ENCODE measurements at places on chromosomes 13 and 19.
A peak's percentile ranks its signal among the peaks of the same experiment; 100 is the strongest.

DNA sequence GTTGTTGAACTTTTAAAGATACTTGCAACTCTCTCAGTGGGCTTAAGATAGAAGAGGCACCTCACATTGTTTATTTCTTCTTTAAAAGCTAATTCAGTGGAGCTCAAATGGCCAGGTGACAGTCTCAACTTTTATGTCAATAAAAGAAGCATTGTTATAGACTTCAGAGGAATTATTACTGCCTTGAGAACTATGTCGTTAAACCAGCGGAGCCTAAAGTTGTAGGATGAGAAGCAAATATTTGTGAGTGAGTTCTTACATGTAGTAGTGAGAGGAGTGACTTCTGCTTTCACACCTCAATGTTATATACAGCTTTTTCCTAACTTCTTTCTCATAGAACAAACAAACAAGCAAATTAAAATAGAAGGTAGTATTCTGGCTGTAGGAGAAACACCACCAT, 31.2 kb upstream of the DGKH start:
- no peak for DNase-seq

DNA sequence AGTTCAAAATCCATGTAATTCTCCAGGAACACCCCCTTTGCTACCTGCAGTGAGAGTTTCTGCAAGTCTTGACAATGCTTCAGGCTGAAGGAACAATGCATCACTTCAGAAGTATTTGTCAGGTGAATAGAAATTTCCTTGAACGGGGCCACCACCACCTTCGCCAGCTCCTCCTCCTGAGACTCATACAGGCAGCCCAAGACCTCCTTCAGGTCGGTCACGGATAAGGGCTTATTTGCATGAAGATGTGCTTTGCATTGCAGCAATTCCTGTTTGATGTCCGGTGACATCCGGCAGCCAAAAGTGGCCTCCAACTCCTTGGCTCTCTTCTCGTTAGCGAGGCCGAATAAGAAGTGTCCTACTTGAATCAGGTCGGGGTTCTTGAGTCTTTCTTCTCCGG, 8.4 kb downstream of the NLRP7 start:
- DNase-seq: no peak

DNA sequence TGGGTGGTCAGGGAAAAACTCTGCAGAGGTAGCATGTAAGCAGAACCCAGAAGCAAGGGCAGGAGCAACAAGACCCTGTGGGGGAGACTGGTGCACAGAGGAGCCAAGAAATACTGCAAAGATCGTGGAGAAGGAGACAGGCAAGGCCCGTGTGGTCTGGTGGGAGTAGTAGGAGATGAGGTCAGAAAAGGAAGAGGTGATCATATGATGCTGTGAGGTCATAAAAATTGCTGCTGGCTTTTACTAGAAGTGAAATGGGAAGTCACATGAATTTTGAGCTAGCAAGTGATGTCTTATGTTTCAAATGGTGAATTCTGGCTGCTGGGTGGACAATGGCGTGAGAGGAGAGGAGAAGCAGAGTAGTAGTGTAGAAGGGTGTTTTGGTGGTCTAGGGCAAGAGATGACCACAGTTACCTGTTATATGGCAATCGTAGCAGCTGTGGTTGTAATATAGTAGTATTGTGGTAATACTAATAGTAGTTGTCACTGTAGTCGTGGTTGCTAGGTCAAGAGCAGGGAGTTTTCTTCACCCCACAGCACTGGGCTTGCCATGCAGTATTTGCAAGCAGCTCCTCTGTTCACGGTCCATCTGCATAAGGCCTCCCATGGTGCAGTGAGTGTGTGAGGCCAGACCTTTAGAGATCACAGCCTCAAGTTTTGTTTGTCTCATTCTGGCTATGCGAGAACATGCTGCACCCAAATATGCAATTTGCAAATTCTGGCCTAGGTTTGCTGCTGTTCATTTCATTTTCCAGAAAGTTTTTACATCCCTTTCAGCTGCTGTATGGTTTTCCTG, 205.0 kb downstream of the TSHZ3 start:
- DNase-seq: no peak

- no peak for DNase-seq
Observed at GRCh38 chr19:15555021-15555420, 46.7 kb downstream of the CYP4F22 start.

DNA sequence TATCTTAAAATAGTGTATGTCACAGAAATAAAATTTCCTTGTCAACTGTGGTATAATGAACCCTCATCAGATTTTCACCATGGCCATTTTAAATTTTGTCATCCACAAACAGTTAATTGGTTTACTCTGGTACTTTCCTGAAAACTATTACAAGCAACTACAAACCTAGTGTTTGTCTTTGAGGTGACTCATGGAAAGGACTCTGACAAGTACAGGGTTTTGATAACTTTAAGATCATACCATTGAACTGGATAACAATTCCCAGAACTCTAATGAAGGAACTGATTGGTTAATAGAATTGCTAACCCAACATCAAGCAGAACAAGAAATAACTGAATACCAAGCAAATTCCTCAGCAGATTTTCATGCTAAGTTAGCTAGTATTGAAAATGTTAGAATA, 237.7 kb upstream of the IPO5 start:
- no peak for DNase-seq

DNA sequence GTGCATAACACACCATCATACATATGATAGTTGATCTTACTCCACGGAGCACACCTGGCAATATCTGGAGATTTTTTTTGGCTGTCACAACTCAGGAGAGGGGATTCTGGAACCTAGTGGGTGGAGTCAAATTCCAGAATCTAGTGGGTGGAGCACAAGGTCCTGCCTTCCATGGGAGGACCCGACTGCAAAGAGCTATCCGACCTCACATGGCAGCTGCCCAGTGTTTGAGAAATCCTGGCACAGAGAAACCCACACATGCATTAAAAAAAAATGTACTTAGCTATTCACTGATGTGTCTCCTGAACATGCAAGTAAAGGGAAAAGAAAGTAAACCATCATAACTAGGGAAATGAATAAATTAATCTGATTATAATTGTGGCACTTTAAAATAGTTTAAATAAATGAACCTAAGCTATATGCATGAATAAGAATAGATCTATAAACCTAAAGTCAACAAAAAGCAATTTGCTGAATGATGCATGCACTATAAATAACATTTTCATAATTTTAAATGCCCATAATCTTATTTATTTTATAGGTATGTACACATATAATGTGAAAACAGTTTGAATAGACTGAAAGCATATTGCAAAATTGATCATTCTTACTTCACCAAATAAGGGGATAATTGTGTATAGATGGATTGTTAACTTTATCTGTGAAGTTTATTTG, 300.3 kb downstream of the MYO16 start:
- DNase-seq: no peak

GRCh38 chr19:38921420-38922274, 8.9 kb downstream of the SARS2 start:
- no peak for DNase-seq

DNA sequence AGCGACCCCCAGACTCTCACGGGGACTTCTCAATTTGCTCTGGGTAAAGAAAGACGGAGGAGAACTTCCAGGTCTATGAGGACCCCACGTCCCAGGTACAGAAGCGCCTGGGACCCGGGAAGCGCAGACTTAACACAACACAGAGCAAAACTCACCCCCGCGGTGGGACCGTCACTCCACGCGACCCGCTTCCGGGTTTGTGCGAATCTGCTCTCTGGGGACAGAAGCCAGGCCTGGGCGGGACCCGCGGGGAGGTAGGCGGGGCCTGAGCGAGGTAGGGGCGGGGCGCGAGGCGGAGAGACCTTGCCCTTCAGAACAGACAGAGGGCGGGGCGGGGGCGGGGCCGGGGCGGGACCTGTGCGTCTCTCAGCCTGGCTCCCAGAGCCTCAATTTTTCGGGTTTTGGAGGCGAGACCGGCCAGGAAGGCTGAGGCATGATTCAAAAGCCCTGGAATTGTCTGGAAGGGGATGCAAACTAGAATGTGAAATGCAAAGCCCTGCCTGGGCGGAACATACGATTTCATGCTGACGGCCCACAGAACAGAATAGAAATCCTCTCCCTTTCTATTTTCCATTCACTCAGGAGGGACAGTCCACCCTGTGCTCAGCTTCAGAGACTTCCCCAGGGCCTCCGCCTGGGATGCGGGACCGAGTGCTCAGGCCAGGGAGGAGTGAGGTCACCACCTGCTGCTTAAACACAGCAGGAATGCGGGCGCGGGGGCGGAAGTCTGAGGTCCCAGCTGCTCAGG, 19.3 kb upstream of the ZNF888 start:
- peak; percentile 97 for DNase-seq

DNA sequence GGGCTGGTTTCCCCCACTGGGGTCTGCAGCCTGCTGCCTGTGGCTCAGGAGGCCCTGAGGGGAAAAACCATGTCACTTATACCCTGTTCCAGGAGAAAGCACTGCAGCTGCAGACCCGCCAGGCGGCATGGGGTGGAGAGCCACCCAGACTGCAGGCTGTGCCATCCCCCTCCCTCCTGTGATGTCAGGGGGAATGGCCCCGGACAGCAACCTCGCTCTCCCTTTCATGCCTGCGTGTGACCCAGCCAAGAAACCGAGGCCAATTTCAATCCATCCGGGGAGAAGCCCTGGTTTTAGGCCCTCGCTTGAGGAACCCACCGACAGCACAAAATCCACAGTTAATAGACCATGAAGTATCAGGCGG, 37.2 kb upstream of the MATK start:
- DNase-seq: no peak

DNA sequence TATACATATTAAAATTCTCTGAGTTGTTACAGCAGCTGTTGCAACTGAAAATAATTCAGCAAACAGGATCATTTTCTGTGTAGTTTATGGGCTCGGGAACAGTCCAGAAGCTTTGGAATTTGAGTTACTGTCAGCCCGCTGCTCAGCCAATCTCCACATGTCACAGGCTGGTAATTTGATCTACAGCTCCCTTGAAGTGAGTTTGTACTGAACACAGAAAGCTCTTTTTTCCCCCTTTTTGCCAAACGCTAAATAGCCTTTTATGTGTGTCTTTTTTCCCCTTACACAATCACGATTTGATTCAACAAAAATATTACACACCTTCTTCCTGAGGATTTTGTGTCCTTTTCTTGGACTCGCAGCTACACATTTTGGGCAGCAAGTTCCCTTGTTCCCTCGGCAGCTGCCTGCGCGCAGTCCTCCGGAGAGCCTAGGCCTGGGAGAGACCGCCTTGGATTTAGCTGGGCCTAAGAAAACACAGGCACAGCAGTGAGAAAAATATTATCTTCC, 371.4 kb downstream of the KCNRG start:
- no peak for DNase-seq

DNA sequence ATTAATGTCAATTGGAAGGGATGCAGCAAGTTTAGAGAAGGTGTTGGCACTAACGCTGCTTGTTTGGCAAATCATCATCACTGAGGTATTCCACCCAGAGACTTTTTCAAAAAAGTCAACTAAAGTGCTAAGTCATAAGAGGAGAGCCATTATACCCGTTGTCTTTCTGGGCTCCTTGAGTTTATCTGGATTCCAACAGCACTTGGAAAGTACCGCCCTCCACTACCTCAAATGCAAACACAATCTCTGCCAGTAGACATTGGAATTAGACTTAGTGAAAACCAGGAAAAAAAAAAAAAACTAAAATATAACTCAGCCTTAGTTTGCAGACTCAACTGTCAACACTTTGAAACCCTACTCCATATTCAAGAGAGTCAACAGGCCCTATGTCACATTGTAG, 266.0 kb downstream of the ITGBL1 start:
- no peak for DNase-seq

GRCh38 chr13:76350399-76350798, 535.8 kb downstream of the KCTD12 start:
- no peak for DNase-seq

GRCh38 chr19:48194041-48194843, 23.8 kb downstream of the ZSWIM9 start:
- no peak for DNase-seq

- no peak for DNase-seq
Observed at GRCh38 chr13:35832551-35832950, 298.6 kb downstream of the DCLK1 start.

DNA sequence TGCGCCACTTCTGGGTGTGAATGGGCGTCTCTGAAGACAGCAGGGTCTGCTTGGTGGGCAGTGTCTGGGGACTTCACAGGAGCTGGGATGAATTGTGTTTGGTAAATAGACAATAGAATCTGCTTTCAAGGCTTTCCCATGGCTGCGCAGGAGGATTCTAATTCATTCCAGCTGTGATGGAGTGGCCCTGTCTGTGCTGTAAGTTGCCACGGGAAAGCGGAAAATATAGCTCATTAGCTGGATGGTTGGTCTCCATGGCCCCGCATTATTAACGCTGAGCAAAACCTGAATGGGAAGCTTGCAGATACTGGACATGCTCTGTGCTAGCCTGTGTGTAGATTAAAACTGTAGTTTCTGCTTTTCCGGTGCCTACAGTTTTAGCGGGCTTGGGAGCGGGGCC, 15.6 kb upstream of the C1QTNF9 start:
- no peak for DNase-seq

GRCh38 chr13:112722433-112723263, 32.8 kb downstream of the ATP11A start:
- DNase-seq: no peak

GRCh38 chr19:29044037-29044436, 168.9 kb downstream of the UQCRFS1 start:
- DNase-seq: no peak

GRCh38 chr13:114298866-114299265, 15.4 kb upstream of the CHAMP1 start:
- DNase-seq: no peak

DNA sequence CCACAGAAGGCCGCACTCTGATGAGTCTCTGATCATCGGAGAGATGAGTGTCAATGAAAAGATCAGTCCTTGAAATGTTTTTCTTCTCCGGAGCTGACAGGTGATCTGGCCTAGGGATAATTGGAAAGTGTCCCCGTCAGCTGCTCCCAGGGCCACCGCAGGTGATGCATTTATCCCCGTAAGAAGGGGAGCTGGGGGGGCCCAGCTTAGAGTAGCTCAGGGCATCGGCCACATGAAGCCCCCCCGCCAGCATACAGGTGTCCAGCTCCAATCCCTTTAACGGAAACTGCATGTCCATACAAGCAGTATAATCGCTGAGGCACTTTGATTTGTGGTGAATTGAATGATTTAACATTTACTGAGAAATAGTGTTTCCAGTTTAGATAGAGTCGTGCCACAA, 27.7 kb downstream of the ATP4B start:
- DNase-seq: no peak

DNA sequence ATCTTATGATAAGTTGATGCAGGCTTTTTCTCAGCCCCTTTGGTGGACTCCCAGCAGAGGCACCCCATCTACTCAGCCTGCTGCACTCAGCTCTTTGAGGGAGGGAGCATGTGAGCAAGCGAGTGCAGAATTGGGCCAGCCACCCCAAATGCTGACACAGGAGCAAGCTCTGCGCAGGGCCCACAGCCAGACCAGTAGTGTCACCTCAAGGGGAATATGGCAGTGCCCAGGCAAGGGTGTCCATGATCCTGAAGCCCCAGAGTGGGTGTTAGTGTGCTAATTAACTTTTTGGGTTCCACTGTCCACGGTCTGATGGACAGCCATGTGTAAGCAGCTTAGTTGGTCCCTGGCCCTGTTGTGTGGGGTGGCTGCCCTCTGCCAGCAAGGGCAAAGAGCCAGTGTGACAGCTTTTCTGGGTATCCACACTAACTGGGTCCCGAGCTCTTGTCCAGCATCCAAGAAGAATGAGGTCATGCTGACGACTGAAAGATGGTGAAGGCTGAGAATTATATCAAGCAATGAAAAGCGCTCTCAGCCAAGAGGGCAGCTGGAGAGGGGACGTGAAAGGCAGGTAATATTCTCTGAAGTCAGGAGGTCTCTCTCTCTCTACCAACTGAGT, 898.3 kb upstream of the PCDH9 start:
- no peak for DNase-seq

All from stimulated activated effector memory CD8-positive, alpha-beta T cell treated with anti-CD3 and anti-CD28 coated beads, Interleukin-12 subunit alpha, Interleukin-12 subunit beta, amount 100 ng/mL, for 72 hours (primary cell).